Ecto neural progenitor cell (in vitro differentiated cells): ENCODE measurements at places on chromosomes 11 and 22.
A peak's percentile ranks its signal among the peaks of the same experiment; 100 is the strongest.

DNA sequence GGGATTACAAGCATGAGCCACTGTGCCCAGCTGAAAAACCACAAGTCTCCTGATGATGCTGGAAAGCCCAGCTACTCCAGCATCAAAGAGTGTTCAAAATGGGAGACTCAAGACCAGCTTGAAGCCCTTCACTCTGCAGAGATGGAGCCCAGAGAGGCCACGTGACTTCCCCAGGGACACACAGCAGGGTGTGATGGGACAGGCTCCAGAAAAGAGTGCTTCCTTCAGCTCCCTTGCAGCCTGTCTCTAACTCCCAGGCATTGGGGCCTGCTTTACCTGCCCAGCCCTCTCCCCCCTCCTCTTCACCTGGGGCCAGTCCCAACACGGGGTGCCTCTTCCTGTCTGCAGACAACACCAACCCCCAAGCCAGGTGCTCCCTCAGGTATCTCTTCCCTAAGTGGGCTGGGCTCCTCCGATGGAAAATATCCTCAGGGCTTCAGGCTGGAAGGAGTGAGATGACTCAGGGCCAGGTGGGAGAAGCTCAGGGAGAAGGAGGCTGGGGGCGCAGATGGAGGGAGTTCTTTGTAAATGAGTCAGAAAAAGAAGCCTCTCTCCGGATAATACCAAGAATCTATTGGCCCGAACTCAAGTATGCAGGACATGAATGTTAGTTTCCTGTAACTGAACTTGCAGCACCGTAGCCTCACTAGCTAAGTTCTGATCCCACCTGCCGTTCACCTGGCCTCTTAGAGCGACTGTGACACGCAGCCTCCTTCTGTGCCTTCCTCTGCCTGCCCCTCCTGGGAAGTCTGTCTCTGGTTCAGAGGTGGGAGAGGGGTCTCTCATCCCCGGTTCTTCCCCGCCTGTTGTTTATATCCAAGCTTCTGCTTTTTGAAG, 326.6 kb downstream of the MN1 start:
- DNase-seq, result no peak

GRCh38 chr22:25698978-25699377, 43.0 kb upstream of the MYO18B start:
- no peak for DNase-seq

GRCh38 chr22:19514831-19515565, 9.2 kb downstream of the CLDN5 start:
- DNase-seq, result no peak

- DNase-seq, result no peak
Observed at GRCh38 chr11:96760306-96760705, 370.5 kb downstream of the JRKL start.

- no peak for DNase-seq
Observed at GRCh38 chr11:23991165-23991539, 505.7 kb upstream of the LUZP2 start.

DNA sequence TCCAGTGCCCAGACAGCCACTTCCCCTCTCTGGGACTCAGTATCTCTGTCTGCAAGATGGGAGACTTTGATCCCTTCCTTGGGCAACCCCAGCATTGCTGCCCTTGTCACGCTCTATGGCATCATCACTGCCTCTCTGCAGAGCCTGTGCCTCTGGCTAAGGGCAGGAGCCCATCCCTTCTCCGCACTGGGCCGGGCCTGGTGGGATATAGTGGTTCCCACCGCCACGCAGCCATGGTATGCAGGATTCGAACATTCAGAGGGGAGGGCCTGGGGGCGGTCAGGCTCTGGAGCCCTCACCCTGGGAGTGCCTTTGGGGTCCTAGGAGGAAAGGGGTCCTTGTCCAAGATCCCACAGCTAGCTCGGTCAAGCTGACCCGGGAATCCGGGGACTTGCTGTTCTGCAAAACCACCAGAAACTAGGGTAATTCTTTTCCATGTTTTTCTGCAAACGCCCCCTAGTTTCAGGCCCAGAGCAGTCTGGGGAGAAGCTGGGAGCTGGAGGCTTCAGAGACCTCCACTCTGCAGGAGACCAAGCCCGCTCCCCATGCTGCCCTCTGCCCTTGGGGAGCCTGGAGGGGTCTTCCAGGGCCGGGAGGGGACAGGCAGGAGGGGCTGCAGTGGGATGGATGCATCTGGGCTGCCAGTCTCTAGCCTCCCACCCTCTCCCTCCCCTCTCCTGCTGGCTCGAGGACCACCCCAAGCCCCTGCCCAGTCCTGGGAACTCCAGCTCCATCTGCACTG, 24.4 kb upstream of the CBX7 start:
- DNase-seq, result no peak

DNA sequence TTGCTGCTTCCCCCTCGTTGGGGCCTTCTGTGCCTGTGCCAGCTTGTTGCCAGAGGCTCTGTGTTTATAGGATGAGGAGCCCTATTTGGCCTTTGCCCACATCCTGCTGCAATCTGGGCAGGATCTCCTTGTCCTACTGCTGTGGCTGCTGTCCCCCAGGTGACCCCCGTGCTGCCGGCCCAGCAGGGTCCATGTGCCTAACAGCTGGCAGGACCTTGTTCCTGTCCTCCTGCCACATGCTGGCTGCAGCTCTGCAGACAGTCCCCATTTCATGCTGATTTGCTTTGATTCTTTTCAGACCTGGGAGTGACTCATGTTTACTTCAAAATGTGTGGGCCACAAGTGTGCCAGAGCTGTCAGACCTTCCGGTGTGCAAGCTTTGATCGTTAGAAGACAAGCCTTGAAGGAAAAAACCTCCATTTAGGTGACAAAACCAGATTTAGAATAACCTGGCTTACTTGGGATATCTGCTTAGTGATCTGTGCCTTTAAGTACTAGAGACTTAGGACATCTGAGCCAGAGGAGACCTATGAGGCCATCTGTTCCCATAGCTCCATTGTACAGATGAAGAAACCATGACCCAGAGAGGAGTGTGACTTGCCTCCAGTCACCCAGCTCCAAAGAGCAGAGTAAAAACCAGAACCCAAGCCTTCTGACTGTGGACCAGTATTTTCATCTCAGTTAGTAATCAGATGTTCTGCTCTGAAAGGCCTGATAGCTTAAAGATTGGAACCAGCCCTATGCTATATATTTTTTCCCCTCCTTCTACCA, 11.1 kb downstream of the NAV2 start:
- DNase-seq, result peak; percentile 30

GRCh38 chr22:20646906-20647305, 127.0 kb upstream of the SERPIND1 start:
- no peak for DNase-seq

DNA sequence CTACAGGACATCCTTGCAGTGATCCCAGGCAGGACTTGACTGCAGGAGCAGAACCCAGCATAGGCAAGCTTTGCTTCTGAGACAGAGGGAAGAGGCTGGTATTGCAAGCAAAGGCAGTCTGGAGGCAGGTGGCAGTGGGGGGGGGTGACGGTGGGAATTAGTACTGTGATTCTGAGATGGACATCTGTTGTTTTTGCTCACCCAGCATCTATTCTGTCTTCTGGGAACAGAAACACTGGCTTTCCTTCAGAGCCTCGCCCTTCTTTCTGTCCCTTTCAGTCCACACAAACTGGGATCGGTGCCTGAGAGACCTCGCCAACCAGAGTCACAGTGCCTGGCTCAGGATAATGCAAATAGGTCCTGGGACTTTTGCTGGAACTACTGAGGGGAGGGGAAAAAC, 31.2 kb upstream of the RASL10A start:
- DNase-seq, result no peak

- peak; percentile 60 for DNase-seq
Observed at GRCh38 chr22:28442711-28443525, 236.7 kb downstream of the TTC28 start.

- no peak for DNase-seq
Observed at GRCh38 chr11:2569321-2569721, 124.5 kb downstream of the KCNQ1 start.

DNA sequence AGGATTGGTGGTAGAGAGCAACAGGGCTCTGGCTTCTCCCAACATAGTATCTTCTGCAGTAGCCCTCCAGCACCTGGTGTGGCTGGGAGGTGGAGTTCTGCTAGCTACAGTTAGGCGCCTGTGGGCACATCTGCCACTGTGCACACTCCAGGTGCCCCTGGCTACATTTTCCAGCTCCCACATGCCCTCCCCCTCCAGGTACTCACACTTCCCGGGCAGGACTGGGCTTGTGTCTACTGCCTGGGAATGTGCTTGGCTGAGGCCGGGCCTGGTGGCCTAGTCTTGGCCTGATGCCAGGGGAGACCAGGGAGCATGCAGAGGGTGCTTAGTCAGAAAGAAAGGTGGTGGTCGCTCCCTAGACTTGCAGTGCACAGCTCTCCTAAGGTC, 15.8 kb downstream of the PHLDB1 start:
- DNase-seq, result no peak

- DNase-seq, result no peak
Observed at GRCh38 chr22:50283821-50284220, 13.6 kb upstream of the MAPK11 start.

DNA sequence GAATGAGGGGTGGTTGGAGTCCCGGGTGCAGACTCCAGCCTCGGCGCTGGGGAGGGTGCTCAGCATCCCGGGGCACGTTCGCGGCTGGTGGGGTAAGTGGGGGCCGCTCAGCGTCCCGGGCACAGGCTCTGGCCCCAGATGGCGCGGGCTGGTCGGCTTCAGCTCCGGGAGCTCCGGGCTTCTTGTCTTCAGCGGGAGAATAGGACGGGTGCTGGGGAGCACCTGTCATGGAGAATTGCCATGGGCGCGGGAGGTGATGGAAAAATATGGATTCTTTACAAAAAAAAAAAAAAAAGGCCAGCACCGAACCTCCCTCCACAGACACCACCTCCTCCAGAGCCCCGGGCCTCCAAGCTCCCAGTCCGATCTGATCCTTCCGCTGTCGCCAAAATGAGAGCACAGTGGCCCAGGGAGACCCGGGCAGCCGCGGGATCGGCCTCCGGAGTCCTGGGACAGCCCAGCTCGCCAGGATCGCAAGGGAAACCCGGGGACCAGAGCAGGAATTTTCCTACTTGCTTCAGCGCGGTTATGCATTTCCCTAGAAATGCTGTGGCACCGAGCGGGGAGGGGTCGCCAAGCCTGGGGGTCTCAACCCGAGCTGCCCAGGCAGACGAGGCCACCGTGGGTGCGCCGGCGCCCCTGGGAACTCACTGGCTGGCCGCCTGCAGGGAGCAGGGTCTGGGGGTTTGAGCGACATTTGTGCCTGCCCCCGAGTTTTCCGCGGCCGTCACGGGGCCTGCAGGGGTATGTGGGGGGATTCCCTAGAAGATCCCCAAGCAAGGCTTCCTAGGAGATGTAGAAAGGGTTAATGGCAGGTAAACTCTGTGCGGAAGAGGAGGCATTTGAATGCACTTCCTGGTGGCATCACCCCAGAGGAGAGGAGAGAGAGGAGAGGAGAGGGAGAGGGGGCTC, 1336.9 kb downstream of the BRD1 start:
- DNase-seq, result peak; percentile 50

DNA sequence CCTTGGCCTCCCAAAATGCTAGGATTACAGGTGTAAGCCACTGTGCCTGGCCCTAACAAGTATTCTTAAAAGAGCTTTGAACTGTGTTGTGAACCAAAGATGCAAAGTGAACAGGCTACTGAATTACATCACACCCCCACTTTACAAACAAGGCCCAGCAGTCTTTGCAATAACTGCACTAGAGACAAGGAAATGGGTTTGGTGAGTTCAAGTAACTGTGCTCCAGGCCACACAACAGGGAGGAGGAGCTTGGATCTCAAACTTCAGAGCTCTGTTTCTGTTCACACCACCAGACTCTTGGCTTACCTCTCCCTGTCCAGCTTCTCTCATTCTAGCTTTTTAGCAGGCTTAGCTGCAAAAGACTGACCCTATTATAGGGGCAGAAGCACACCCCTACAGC, 30.4 kb upstream of the RASL10A start:
- DNase-seq, result no peak

- no peak for DNase-seq
Observed at GRCh38 chr22:20980523-20980922, 1.6 kb upstream of the LZTR1 start.

- DNase-seq, result no peak
Observed at GRCh38 chr22:39524753-39525657, 4.6 kb downstream of the ATF4 start.

DNA sequence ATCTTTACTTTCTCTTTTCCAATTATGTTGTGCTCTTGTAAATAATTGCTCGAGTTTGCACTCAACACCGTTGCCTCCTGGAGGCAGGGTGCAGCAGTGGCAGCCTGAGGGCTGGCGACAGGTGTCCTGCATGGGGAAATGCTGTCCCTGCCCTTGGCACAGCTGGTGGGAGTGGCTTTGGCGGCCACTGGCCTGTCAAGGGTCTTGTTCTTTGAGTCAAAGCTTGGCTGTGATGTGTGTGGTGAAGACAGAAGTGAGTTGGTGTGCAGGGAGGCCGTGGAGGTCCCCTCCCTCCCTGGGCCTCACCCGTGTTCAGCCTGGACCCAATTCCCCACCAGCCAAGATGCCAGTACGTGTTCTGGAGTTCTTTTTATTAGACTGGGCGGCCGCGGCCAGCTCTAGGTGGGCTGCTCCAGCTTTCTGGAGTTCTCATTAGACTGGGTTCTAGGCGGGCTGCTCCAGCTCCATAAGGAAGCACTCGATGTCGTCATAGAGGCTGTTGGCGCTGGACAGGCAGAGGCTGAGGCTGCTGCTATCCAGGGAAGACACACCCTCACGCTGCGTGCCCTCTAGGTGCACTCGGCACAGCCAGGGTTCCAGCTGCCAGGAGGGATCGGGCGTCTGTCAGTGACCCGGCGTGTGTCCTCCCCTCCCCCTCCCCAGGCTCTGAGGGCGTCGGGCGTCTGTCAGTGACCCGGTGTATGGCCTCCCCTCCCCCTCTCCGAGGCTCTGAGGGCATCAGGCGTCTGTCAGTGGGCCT, 3.4 kb downstream of the IRF7 start:
- no peak for DNase-seq

DNA sequence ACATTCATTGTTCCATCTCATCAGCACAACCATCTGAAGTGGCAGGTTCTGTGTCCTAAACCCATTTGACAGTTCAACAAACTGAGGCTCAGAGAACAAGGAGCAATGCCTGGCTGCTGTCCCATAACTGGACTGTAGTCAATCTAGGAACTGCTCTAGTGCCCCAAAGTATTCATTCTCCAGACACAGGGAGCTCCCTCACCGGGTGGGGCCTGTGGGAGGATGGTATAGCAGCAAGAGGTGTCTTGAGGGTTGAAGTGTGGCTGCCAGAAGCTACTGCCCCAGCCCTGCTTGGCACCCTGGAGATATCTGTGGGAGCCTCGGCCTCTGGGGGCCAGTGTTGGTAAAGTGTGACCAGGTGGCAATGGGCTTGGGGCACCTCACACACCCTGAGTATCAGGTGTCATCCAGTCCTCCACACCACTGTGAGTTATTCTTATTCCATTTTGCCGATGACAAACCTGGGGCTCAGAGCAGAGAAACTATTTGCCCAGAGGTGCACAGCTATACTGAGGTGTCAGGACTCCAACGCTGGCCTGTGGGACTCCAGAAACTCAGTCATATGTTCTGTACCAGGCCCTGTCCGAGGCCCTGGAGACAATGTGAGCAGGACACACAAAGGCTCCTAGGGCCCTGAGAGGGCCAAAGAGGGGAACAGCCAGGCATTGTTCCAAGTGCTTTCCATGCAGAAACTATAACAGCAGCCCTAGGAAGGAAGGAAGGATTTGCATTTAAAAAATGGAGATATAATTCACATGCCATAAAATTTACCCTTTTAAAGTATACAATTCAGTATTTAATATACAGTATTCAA, 46.0 kb upstream of the KLHL35 start:
- no peak for DNase-seq

- DNase-seq, result no peak
Observed at GRCh38 chr11:120969993-120970392, 53.9 kb upstream of the TBCEL start.

GRCh38 chr22:25482091-25482760, 82.2 kb upstream of the GRK3 start:
- no peak for DNase-seq

GRCh38 chr11:66189031-66189745, 79.3 kb upstream of the RAB1B start:
- no peak for DNase-seq
